ENCODE measurements at places on chromosomes 2 and 18. TPM values are rescaled to one million over a fixed set of nuclear protein-coding genes. Genes with fewer than 3 reads are reported as not detected.
A peak's percentile ranks its signal among the peaks of the same experiment; 100 is the strongest.

The RAB6C gene
- not detected for total RNA-seq

The BUB1 gene
- 5.9 TPM for total RNA-seq

DNA sequence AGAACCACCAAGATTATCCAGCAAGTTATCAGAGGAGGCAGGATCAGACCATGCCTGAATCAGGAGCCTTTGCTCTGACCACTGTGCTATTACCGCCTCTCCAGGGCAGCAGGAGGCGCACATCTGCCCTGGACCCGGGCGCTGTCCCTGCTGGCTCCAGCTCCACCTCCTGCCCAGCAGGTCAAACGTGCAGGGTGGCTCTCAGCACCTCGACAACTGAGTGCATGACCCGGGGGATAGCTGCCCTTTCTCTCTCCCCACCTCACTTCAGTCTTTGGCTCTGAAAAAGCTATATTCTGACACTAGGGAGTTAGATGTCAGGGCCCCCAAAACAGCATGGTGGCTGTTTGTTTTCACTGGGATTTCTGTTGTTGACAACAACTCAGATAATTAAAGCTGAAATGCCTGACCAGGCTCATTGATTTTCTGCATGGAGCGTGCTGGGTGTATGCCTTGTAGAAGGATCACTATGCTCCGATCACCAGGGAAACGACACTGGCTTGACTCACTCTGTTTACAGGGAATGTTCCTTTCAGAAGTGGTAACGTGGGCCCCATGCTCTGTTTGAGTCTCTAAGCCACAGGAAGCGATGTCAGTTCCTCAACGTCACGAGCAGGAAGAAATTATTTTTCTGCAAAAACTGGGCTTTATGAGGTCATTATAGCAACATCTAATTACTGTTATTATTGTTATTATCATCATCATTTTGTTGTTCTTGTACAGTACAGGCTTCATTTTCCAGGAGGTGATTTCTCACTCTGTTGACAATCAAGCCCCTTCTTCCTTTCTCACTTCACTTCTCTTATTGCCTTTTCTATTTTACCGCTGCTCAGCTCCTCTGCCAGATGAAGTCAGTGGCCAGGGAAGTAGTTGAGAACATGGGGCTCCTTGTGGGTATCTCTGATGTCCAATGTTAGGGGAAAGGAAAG, 125.6 kb downstream of the PLB1 start:
- DNase-seq = peak; percentile 91

DNA sequence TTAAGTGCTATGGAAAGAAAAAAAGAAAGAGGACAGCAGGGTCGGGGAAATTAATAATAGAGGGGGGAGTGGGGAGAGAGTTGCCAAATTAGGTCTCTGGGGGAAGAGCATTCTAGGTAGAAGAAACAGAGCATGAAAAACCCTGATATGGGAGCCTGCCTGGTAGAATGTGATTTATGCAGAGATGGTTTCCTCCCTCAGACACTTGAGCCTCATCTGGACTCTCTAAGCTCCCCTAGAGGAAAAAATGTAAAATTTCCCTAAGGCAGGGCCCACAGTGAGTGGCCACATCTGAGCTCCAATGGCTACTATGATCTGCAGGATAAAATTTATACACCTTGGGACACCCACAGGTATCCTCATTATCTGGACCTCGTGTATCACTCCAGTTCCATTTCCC, 20.6 kb upstream of the EPAS1 start:
- peak; percentile 37 for DNase-seq

DNA sequence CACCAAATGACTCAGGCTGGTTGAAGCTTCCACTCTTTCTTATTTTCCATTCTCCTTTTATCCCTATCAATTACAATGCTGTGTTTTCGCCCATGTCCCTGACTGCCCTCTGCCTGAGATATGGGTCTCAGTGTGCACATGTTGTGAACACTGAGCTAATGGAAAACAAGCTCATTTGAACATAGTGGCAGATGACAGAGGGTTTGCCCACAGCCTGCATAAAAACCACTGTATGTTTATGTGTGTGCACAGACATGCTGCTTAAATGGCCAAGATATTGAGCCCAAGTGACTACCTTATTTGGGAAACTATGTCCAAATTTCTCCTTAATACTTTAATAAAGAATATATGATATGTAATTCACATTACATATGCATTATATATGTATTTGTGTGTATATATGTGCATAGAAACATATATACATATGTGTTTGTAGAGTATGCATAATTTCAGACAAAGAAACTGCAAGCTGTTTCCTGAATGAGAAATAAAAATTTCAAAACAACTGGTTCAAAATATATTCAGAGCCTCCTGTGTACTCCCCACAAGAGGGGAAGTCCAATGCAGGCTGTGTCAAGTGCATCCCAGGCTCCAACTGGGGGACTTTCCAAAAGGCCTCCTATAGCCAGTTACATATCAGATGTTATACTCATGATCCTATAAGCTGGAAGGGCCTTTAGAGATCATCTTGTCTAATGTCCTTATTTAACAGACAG, 92.7 kb upstream of the CD302 start:
- no peak for DNase-seq
